ENCODE measurements at places on chromosomes 11 and 22.

GRCh38 chr11:18105086-18105801 is 638 bp downstream of the SAAL1 start:
- DNase-seq = no peak

DNA sequence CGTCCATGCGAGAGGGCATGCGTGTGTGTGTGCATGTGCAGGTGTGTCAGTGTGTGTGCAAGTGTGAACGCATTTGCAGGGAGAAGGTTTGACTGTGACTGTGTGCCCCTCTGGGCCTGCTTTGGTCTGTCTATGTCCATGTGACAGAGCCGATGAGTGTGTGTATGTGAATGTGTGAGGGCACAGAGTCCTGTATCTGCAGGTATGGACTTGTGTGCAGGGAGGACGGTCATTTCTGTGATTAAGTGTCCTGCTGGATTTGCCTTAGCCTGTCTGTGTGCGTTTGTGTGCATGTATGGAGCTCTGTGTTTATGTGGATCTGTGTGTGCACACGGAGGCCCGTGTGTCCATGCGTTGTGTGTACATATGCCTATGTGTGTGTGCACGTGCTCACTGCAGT is 5.4 kb downstream of the EMID1 start:
- DNase-seq = no peak

GRCh38 chr11:70510106-70510505 is 111.8 kb downstream of the CTTN start:
- DNase-seq = no peak

- no peak for DNase-seq
Measured at GRCh38 chr11:107719557-107720302, 7.9 kb upstream of the SLN start.

DNA sequence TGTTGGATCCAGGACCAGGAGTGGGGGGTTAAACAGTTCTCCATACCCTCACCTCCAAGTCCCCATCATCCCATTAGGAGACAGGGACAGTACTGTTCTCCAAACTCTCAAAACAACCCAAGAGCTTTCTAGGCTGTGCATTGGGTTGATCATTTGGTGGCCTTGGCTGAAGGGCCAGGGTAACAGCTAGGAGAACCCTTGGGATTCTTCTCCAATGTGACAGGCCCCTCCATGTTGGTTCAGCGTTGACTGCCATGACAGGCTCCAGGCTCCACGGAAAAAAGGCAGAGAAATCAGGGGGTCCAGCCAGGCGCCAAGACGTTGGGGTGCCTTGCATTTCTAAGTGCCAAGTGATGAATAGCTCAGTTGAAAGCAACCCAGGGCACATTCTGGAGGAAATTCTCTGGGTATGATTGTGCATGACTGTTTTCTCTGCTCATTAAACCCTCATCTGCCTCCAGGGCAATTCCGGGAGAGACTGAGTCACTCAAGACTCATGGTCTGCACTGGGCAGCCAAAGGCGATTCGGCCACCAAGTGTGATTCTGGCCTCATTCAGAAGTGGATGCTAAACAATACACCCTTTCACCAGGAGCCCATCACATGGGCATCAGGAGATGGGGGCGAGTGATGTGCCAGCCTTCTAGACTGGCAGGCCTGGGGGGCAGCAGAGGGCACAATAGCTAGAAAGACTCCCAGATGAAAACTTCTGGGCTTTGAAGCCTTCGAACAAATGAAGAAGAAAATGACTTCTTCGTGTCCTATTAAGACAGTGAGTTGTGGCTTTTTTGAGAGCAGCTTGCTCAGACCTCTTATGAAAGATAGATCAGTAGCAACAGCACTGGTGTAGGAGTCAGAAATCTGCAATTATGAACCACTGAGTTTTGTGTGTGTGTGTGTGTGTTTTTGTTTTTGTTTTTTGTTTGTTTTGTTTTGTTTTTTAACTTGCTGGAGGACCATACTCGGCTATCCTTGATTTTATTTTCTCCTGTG is 27.7 kb downstream of the CD44 start:
- DNase-seq = no peak

DNA sequence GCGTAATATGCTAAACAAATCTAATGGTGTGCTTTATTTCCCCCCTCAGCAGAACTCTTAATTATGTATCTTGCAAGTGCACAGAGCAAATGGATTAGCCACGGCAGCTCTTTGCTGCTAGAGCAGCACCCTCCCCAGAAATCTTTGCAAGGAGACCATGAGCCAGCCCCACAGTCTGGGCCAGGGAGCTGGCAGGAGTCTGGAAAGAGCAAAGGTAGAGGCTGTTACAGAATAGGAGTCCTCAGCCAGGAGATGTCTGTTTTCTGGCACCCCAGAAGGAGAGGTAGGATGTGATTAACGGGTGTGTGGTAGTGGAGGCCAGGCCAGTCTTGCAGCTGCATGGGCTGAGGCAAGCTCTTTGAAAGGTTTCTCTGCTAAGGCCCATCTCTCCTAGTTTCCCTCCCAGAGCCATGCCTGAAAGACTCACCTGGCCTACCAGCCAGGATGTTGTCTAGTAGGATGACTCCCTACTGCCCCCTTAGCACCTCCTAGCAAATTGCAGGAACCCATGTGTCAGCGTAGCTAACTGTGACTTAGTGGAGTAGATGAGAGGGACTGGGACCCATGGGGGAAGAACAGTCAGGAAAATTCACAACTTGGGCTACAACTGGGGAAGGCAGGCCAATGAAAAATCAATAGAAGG is 557.2 kb downstream of the BUD13 start:
- DNase-seq = no peak

Data from activated naive CD4-positive, alpha-beta T cell treated with anti-CD3 and anti-CD28 coated beads, Interleukin-2, amount 50 U/mL, for 16 hours (primary cell).